Epithelial cell of umbilical artery (primary cell): ENCODE measurements at places on chromosomes 13 and 19. TPM values are rescaled to one million over a fixed set of nuclear protein-coding genes. Genes with fewer than 3 reads are reported as not detected.

Gene ZNF419
- 7.3 and 8.8 TPM in 2 replicates for total RNA-seq

Gene GRIN2D
- total RNA-seq: 0.15 and 0.32 TPM in 2 replicates

Gene RGCC
- total RNA-seq: 18.5 and 34.8 TPM in 2 replicates

Gene LHB
- not detected in 2 replicates for total RNA-seq

Gene GPR12
- not detected in 2 replicates for total RNA-seq

Gene ZSCAN1
- total RNA-seq: not detected in 2 replicates

Gene HIPK4
- under 0.01 TPM in 1 of 2 replicates, not detected in the other for total RNA-seq

Gene DIAPH3
- total RNA-seq: 11.4 and 12.0 TPM in 2 replicates

Gene WDR87
- total RNA-seq: not detected in 2 replicates

Gene STAP2
- total RNA-seq: 10.1 and 12.8 TPM in 2 replicates

Gene IPO5
- total RNA-seq: 122 and 152 TPM in 2 replicates

Gene OR10H1
- total RNA-seq: not detected in 2 replicates

Gene OR4F17
- total RNA-seq: not detected in 2 replicates

Gene TSKS
- not detected in 2 replicates for total RNA-seq

Gene ACP7
- total RNA-seq: under 0.01 TPM in 1 of 2 replicates, not detected in the other

Gene ZNF568
- total RNA-seq: 5.5 and 7.0 TPM in 2 replicates

Gene DKKL1
- total RNA-seq: not detected in 2 replicates

Gene ZNF578
- 0.30 and 1.6 TPM in 2 replicates for total RNA-seq

Gene RDH8
- not detected in 2 replicates for total RNA-seq

Gene DOCK9
- 197 and 225 TPM in 2 replicates for total RNA-seq

Gene CGB2
- total RNA-seq: 0.46 TPM in 1 of 2 replicates, not detected in the other

Gene CGB5
- total RNA-seq: 0.65 TPM in 1 of 2 replicates, not detected in the other

Gene DCT
- not detected in 2 replicates for total RNA-seq
